ENCODE measurements at places on chromosomes 4 and X. TPM values are rescaled to one million over a fixed set of nuclear protein-coding genes. Genes with fewer than 3 reads are reported as not detected.

The AADAT gene
- total RNA-seq: not detected

The FABP2 gene
- not detected for total RNA-seq

The SATL1 gene
- not detected for total RNA-seq

The ADH6 gene
- total RNA-seq: not detected

The APLN gene
- 0.26 TPM for total RNA-seq

The PHKA1 gene
- total RNA-seq: 7.5 TPM

The DGKK gene
- total RNA-seq: not detected

The TAF7L gene
- total RNA-seq: 0.36 TPM

The RHOXF1 gene
- not detected for total RNA-seq

The PCDH18 gene
- total RNA-seq: not detected

The ADGRG4 gene
- not detected for total RNA-seq

The GRPEL1 gene
- 115 TPM for total RNA-seq

DNA sequence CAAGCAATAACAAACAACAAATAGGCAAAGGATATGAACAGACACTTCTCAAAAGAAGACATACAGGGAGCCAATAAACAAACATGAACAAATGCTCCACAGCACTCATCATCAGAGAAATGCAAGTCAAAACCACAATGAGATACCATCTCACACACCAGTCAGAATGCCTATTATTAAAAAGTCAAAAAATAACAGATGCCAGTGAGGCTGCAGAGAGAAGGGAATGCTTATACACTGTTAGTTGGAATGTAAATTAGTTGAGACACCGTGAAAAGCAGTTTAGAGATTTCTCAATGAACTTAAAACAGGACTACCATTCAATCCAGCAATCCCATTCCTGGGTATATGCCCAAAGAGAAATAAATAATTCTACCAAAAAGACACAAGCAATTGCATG, 129.8 kb upstream of the MAGEB2 start:
- no peak for DNase-seq

- no peak for DNase-seq
Measured at GRCh38 chr4:56739066-56739777, 58.1 kb upstream of the HOPX start.

DNA sequence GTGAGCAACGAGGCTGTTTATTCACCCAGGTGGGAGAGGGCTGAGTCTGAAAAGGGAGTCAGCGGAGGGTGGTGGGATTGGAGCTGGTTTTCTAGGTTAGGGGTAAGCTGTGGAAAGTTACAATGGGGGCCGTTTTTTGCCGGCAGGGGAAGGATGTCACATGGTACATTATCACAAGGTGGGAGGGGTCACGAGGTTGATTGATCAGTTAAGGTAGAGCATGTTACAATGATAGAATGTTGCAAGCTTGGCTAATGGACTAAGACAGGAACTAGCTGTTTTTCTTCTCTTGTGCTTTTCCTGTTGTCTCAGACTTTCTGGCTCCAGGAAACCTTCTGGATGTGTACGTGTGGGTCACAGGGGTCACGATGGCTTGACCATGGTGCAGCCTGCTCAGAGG, 536.3 kb upstream of the HTR2C start:
- DNase-seq: no peak

DNA sequence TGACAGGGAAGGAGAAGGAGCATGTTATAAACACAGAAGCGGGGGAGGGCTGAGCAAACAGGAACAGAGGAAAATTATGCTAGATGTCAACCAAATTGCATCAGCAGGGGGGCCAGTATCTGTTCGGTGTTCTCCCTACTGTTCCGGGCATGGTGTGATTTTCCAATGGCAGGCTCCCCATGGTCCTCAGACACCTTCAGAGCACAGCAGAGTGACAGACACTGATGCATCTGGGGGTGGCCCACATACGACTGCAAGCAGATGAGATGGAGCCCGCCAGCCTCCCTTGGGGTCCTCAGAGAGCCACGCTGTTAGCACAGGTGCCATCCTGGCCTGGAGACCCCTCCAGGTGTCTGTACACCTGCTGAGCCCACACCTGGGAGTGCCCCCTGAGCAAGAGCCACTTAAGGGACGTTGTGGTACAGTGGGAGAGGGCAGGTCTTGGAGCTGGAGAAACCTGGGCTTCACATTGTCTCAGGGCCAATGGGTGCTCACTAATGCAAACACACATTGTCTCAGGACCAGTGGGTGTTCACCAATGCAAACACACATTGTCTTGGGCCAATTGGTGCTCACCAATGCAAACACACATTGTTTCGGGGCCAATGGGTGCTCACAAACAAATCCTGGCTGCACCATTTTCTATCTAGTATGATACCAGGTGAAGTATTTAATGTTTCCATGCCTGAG, 95.4 kb downstream of the SLC2A9 start:
- no peak for DNase-seq

DNA sequence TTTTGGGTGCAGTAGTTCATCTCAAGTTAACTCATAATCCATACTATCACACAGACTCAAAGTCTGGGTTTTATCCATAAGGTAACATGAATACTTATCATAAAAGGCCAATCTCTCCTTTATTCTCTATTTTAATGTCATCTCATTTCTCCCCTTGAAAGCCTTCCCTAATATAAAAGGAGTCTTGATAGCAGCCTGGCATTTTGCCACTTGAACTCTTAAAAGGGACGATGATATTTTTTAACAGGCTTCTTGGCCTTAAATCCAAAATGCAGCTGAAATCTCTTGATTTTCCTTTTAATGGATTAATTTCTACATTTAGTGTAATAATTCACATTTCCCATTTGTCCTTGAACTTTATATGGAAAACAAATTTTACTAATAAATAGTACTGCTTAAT, 8.4 kb upstream of the JCHAIN start:
- DNase-seq: no peak

DNA sequence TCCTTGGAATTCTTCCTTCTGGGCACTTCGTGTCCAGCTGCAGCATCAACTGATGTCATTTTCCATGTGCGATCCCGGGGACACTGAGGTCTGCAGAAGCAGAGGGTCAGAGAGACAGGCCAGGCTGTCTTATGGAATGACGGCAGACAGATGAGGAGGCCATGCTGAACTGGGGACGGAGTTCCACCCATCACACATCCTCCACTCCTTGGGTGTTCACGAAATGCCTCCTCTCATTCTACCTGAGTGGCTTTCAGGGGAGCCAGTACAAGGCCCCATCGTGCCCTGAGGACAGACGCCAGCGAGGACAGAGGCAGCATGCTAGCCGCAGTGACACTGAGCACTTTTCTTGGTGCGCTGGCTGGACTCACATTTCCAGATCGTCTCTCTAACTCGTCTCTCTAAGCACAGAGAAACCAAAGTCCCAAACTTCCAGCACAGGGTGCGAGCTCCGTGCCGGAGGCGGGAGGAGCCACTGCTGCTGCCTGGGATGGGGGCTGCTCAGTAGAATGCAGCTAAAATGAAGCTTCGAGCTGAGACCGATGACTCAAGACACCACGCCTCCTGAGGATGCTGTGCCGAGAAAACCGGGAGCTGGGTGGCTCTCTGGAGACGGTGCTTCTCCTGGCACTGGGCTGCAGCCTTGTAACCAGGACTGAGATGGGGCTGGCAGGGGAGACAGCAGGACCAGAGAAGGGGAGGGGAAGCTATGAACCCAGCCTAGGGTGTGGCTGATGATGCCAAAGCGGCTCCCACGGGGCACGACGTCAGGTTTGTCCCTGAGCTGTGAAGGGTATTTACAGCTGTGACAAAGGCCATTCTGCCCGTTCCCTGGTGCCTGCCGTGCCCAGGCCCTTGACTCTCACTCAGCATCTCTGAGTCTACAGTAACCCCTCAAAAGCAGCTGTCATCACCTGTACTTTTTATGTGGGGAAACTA, 8.2 kb downstream of the ABLIM2 start:
- DNase-seq: no peak

- DNase-seq: no peak
Measured at GRCh38 chr4:78560296-78560963, 8.9 kb downstream of the ANXA3 start.

GRCh38 chr4:76745240-76745639, 152.7 kb downstream of the SOWAHB start:
- DNase-seq: no peak

DNA sequence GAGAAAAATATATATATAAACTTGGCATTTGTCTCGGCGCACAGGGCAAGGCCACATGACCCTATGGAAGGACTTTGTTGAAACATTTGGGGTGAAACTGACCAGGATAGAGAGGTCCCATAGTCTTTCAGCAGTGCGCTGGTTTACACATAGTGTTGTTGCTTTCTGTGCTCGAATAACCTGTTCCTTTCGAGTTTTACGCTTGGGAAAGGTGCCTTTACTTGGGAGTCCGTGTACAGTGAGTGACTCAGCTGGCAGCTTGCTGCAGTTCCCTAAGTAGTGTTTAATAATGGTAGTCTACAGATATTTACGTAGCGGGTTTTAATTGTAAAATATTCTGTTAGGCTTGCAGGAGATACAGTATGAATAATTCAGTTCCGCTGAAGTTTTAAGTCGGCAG, 578 bp downstream of the APOOL start:
- DNase-seq: no peak

GRCh38 chr4:151486168-151486567, 77.2 kb downstream of the FHIP1A start:
- no peak for DNase-seq

GRCh38 chr4:158446106-158446505, 75.6 kb upstream of the RXFP1 start:
- DNase-seq: no peak

GRCh38 chr4:54213761-54214160, 15.3 kb upstream of the PDGFRA start:
- DNase-seq: no peak

DNA sequence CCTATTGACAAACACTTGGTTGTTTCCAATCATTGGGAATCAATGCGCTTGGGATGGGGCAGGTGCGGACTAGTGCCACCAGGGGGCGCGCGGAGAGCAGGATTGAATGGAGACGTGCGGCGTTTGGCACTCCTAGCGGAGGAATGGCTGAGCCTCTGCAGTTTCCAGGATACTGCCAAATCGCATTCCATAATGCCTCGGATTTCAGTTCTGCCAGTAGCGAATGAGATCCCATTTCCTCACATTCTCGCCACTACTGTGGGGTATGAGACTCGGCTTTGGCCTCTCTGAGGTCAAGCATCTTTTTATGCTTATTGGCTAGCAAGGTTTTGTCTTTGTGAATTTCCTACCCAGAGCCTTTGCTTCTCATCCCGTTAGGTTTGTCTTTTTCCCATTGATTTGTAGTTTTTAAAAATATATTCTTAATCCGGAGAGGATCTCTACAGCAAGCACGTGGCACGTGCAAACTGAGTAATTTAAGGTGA, 28.7 kb downstream of the CLDN34 start:
- DNase-seq: peak; percentile 64

DNA sequence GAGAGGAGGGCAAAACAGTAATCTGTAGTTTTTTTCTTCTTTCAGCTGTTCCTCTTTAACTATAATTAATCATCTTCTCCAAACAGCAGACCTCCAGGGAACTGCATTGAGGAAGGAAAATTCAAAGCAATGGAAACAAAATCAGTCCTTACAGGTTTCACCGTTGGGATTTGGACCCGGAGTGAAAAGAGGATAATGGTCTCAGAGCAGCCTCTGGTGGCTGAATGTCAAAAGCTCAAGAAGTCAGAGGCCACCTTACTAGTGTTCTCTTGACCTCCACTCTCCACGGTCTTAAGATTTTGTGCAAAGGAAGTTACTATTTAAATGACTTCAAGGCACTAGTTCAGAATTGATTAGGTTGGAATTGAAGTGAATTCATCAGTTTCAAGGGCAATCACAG, 16.0 kb upstream of the MID1 start:
- no peak for DNase-seq

DNA sequence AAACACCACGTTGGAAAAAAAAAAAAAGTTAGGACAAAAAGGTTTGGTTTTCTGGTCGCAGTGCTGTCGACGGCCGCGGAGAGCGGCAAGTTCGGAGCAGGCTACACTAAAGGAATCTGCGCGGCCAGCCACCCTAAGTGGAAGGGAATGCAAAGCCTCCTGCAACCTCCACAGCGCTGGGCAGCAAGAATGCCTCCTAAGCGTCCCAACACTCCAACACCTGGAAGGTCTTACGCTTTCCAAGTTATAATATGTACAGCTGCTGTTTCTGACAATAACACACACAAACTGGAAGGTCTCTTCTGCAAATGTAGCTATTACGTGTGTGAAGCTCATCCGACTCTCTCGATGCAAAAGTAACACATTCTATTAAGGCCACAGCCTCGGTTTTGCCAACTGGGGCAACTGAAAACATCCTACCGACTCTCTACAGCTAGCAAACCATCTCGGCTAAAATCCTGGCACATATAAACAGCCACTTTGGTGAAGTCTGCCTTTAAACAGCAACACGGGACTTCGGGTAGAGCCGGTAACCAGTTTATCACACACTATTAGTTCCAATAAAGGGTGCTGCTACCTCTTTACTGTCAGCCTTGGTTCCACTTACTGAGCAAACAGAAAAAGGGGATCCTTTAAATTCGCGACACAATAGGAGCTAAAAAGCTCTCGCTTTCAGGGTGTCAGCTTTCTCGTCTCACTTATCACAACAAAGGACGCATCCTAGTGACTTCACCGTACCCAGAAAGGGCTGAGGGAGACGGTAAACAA, 895 bp downstream of the SMIM14 start:
- DNase-seq: peak; percentile 8

DNA sequence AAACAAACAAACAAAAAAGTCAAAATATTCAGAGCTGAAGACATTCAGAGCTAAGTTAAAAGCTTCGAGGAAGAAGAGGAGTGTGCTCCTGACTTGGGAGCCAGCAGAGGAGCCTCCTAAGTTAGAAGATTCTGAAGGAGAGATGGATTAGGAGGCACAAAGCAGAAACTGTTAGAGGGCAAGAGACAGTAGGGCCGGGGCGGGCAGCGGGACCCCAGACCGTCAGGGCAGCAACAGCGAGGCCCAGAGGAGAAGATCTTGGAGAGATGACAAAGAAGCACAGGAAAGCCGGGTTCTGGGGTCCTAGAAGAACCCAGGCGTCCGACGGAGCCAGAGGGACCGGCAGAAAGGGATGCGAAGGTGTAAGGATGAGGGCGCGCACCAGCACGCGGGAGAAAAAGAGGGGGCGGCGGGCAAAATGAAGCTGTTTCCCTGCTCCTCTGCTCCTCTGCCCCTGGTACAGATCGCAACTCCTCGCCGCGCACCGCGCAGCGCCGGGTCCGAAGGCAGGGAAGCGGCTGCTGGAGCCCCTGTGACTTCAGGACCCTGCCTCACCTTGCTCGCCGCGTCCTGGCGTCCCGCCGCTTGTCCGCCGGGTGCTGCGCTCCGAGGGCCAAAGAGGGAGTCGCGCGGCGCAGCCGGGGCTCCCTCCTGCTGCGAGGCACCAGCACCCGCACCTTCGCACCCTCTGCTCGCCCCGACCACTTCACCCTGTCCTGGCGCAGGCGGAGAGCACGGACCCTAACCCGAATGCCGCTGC, 477 bp downstream of the KLHL13 start:
- no peak for DNase-seq
